ENCODE measurements at places on chromosomes 6 and 20.
A peak's percentile ranks its signal among the peaks of the same experiment; 100 is the strongest.

DNA sequence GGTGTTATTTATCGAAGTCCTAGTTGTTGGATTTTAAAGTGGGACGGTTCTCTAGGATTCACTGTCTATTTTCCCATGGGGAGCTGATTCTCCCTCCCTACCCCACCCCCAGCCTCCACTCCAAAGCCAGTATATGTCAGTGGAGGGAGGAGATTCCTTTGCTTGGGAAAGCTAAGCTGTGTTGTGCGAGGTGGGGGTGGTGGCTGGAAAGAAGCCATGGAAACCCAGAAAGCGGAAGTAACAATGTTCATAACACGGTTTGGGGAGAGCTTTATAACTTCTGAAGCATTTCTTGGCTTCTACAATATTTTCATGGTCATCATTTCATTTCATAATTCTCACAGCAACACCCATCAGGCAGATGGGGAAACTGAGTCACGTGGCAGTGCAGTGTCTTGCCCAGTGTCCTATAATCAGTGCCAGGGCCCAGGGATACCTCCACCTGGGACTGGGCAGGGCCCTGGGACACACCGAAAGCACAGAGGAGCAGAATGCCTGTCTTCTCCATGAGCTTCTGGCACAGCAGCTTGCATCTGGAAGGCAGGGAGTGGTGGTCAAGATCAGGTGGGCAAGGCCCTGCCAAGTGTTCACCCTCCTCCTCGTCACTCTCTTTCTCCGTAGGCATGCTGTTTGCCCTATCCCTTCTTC, 4.5 kb downstream of the SUN5 start:
- DNase-seq: no peak

DNA sequence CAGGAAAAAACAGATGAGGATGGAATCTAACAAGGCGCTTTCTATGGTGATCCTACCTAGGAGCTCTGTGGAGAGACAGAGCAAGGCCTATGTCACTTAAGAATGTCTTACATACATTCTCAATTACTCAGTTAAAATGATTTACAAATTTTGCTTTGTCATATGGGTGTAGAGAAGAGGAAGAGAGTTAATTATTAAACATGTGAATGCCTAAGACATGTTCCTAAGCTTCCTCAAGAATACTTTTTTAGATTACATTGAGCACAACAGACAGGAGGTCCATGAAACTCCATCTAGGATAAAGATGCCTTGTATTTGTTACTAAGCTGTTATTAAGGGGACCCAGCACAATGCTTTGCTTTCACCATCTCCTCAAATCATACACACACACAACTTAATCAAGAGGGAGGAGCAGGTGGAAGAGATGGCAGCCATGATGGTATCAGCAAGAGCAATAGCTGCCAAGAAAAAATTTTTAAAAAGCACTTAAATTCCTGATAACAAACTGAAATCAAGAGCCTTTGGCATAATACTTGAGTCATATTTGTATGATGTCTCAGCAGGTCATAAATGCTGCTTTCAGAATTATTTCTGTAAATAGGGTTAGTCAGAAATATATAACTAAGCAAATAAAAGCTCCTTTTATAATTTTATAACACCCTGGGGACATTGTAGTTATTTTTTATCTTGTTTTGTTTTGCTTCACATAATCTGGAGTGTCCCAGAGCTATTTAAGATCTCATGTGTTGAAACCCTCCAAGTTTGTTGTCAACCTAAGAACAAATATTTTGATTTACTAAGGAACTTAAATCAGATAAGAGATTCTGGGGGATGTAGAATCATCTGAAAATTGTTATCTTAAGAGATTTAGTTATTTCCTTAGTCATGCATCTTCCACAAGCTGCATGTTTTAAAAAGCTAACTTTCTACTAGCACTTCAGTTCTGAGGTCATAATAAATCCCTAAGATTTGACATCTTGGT, 70.0 kb upstream of the CD2AP start:
- DNase-seq: no peak

GRCh38 chr20:51732096-51732791, 35.9 kb downstream of the ATP9A start:
- no peak for DNase-seq

DNA sequence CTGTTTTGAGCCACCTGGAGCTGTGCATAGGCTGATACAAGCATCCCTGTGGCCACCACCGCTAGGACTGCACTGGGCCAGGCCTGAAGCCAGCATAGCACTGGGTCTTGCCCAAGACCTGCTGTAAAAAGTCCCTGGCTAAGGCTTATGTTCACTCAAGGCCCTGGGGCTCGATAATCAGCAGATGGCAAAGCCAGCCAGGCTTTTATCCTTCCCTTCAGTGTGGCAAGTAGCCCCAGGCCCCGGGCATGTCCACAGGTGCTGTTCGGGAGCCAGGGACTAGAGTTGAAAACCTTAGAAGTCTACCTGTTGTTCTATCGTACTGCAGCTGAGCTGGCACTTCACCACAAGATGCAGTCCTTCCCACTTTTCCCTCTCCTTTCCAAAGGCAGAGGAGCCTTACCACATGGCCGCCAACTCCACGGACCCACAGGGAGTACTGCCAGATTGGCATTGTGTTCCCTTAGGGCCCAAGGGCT, 226.4 kb upstream of the ZNF217 start:
- no peak for DNase-seq

DNA sequence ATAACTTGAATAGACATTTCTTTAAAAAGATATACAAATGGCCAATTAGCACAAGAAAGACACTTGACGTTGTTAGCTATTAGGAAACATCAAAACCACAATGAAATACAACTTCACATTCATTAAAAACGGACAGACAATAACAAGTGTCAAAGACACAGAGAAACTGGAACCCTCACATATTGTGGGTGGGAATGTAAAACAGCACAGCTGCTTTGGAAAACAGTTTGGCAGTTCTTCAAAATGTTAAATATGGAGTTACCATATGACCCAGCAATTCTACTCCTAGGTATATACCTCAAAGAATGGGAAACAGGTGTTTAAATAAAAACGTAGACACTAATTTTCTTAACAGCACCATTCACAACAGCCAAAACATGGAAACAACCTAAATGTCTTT, 100.5 kb upstream of the SLC22A23 start:
- DNase-seq: no peak

DNA sequence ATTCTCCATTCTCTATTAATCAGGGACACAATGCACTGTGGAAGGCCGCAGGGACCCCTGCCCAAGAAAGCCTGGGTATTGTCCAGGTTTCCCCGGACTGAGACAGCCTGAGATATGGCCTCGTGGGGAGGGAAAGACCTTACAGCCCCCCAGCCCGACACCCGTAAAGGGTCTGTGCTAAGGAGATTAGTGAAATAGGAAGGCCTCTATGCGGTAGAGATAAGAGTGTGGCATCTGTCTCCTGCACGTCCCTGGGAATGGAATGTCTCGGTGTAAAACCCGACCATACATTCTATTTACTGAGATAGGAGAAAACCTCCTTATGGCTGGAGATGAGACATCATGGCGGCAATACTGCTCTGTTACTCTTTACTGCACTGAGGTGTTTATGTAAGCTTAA, 15.7 kb upstream of the EIF2S2 start:
- DNase-seq: peak; percentile 44

DNA sequence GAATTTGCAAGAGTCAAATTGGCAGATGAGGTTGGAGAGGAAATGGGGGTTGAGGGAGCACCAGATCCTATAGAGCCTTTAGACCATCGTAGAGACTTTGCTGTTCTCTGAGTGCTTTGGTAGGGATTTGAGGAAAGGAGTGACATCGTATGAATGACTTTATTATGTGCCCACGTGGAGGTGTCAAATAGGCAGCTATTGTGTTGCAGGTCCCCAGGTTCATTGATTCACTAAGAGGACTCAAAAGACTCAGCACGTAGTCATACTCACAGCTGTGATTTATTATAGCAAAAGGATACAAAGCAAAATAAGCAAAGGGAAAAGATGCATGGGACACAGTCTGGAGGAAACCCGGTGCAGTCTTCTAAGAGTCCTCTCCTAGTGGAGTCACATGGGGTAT, 2.2 kb downstream of the MTRES1 start:
- no peak for DNase-seq

DNA sequence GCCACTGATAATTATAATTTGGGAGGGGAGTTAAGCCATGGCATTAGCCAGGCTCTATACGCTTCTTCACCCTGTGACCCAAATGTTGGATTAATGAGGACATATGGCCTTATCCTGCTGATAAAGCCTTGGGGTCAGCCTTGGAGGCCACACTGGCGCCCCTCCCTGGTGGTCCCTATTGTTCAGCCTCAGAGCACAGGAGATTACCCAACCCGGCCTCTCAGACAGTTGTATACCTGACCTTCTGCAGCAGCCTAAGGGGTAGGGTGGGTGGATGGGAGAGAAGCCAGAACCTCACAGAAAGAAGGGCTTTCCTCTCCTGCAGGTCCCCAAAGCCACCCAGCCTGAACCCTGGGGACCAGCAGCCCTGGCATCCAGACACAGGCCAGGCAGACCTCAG, 76.8 kb downstream of the LINC00237 start:
- no peak for DNase-seq

- DNase-seq: no peak
These were observed 87.7 kb downstream of the SCAND1 start for GRCh38 chr20:35866418-35867202.

GRCh38 chr6:153367021-153367420, 235.9 kb upstream of the RGS17 start:
- no peak for DNase-seq

GRCh38 chr20:32462900-32463641, 104.9 kb downstream of the ASXL1 start:
- DNase-seq: no peak

DNA sequence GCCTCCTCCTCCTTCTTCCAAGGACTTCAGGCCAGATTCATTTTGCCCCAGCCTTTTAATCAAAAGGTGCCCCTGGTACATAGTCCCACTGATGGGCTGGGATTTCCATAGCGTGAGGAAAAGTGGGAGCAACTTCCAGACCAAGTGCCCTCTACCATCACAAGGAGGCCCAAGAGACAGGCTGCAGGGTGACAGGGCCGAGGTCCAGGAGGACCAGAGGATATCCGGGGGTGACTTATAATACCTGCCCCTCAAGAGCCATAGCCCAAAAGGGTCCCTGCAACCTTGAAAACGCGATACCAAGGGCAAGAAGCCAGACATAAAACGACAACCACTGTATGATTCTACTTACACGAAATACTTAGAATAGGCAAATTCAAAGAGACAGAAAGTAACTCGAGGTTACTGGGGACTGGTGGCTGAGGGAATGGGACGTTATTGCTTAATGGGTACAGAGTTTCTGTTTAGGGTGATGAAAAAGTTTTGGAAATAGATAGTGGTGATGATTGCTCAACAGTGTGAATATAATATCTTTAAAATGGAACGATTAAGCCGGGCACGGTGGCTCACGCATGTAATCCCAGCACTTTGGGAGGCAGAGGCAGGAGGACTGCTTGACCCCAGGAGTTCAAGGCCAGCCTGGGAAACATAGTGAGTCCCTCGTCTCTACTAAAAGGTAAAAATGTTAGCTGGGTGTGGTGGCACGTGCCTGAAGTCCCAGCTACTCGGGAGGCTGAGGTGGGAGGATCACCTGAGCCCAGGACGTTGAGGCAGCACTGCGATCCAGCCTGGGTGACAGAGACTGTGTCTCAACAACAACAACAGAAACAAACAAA, 71.9 kb downstream of the NOL4L start:
- no peak for DNase-seq

DNA sequence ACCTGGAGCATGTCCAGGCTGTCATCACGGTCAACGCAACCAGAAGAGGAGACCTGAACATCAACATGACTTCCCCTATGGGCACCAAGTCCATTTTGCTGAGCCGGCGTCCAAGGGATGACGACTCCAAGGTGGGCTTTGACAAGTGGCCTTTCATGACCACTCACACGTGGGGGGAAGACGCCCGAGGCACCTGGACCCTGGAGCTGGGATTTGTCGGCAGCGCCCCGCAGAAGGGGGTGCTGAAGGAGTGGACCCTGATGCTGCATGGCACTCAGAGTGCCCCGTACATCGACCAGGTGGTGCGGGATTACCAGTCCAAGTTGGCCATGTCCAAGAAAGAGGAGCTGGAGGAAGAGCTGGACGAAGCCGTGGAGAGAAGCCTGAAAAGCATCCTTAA, 49.5 kb downstream of the BFSP1 start:
- no peak for DNase-seq

DNA sequence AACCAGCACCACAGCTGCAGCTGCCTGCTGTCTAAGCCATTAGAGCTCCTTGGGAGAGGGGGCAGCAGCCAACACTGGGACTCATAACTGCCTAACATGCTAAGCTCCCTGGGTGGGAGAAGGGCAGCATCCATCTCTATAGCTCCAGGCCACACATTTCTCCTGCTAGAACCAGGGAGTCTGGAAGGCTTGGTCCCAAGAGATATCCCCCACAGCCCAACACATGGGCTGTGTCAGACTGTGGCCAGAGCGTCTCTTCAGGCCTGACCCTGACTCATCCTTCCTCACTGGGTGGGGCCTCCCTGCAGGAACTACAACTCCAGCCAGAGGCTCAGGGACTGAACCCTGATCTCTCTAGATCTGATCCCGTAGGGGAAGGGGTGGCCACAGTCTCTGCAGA, 411.1 kb downstream of the HDGFL1 start:
- peak; percentile 5 for DNase-seq

DNA sequence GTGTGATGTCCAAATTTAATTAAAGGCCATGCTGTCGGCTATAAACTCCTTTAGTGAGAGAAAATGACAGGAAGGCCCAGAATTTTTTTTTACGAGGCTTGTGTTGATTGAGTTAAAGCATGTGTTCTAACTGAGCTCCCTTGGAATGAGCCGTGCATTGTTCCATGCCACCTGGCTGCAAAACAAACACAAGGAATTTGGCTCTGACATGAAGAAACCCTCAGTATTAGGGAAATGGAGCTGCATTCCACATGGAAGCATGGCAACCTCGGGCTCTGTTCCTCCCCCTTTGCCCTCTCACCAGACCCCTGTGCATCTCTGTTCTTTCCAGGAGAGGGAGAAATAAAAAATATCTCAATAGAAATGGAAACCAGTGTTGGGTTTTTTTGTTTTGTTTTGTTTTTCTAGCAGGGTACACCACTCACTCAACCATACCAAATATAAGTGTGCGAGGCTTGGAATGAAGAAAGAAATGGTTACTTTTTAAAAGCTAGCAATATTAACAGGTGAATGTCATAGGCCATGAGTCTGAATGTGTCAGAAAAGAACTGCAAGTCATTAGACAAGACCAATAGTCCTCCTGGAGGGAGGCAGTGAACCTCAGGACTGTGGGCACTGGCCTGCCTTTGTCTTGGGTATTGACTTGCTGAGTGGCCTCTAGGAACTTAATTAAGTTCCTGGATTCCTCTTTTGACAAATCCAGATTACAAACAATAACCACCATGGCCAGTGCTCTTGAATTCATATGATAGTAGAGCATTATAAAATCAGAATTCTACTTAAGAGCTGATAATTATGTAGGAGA, 935.1 kb downstream of the KIF16B start:
- peak; percentile 46 for DNase-seq

All from SK-N-DZ (cell line).